NCI-H187 treated with DMSO at 0.1 percent for 48 hours (cell line): ENCODE measurements at places on chromosomes 16 and 17.

DNA sequence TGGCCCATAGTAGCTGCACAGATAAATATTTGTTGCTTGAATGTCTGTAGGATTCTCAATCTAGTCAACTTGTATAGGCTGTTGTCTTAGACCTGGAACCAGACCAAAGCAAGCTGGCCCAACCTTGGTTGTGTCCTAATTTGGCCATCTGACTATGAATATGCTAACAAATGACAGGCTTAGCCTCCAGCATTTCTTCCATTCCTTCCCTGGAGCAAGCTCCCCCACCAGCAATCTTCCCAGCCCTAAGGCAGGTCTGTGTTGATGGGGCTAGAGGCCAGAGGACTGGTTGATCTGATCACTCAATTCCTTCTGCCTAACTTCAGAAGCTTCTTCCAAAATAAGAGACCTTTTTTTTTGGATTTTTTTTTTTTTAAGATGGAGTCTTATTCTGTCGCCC lies 9.4 kb upstream of the PHOSPHO1 start:
- DNase-seq: no peak

DNA sequence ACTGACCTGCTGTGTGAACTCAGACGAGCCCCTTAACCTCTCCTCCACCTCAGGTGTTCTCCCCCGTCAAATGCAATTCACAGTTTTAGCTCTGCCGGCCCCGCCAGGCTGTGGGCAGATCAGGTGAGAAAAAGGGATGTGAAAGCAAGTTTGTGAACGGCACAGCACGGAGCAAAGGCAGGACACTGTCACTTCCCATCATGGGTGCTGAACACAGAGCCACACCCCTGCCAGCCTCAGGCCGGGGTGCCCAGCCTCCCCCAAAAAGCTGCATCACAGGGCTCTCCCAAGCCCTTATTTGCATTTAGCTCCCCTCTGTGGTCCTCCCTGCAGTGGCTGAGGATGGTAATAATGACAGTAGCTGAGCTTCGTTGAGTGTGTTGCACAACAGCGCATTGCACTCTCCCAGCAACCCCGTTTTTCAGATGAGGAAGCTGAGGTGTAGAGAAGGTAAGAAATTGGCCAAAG lies 88.8 kb upstream of the TNRC6C start:
- DNase-seq: no peak

DNA sequence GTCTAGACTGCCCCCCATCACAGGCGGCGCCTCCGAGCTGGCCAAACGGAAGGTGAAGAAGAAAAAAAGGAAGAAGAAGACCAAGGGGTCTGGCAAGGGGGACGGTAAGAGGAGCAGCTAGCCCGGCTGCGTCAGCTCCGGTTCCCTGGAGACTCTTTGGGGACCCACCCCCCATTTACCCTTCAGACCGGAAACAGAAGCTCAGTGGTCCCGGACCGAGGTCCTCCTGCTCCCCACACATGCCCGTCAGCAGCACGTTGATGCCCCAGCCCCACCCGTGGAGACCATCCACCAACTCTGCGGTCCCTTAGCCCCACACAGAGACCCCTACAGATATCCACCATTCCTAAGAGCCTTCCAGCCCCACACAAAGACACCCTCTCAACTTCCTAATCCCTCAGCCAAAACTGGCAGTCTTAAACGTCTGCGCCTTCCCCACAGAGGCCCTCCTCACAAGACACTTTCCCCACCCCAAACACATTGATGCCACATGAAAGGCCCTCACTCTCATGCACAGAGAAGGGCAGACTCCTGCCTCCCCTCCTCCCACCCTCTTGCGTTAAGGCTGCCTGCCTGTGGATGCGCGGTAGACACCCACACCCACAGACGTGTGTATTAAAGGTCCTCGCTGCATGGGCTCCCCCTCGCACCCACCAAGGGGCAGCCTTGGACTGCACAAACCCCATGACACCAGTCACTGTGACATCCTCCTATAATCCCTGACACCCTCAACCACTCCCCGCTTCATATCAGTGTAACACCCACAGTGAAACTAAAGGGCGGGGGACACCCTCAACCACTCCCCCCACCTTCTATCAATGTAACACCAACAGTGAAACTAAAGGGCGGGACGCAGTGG lies 58.2 kb upstream of the RPH3AL start:
- no peak for DNase-seq

- no peak for DNase-seq
Observed at GRCh38 chr16:3171855-3172593, 16.0 kb upstream of the OR1F1 start.

- no peak for DNase-seq
Observed at GRCh38 chr17:10055262-10055975, 143.0 kb downstream of the GAS7 start.

- DNase-seq: no peak
Observed at GRCh38 chr17:62755141-62755851, 52.8 kb downstream of the MARCHF10 start.

- DNase-seq: no peak
Observed at GRCh38 chr17:82952019-82952418, 112.2 kb upstream of the ZNF750 start.

GRCh38 chr17:77962348-77962747 lies 3.8 kb downstream of the TNRC6C start:
- no peak for DNase-seq

- DNase-seq: no peak
Observed at GRCh38 chr16:4520913-4521312, 17.7 kb downstream of the CDIP1 start.

- DNase-seq: no peak
Observed at GRCh38 chr17:17928398-17929287, 43.6 kb downstream of the TOM1L2 start.

GRCh38 chr16:81201267-81201666 lies 37.2 kb upstream of the BCO1 start:
- no peak for DNase-seq

GRCh38 chr16:275786-276232 lies at the start of gene RGS11:
Gene RGS11 (minus strand): TSS chr16:275944. CDS start chr16:275911, 33 bp downstream.
- no peak for DNase-seq

GRCh38 chr17:81898029-81898866 lies 3.8 kb upstream of the NPB start:
- no peak for DNase-seq

GRCh38 chr16:82830944-82831343 lies 204.2 kb downstream of the CDH13 start:
- no peak for DNase-seq

- no peak for DNase-seq
Observed at GRCh38 chr16:55955845-55956244, 80.7 kb upstream of the CES5A start.

- peak; percentile 81 for DNase-seq
Observed at GRCh38 chr17:41965694-41966462, 717 bp upstream of the CNP start.

GRCh38 chr16:29154676-29155121 lies 169.8 kb downstream of the LAT start:
- no peak for DNase-seq

DNA sequence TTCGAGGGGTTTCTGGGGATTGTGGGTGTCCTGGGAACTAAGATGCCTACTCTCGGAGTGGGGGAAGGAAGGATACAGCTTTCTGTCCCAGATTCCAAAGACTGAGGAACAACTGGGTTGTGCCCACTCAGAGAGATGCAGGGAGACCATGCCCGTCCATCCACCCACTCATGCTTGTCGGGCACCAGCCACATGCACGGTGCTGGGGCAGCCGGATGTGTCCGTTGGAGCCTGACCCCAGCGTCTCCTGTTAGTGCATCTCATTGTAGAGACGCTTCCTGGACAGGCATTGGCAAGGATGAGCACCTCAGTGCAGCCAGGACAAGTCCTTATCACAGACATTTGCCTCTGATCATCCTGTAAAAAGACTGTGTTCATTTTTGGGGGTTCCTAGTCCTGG lies 58.1 kb downstream of the METRNL start:
- no peak for DNase-seq

GRCh38 chr16:61858988-61859387 lies 177.2 kb downstream of the CDH8 start:
- no peak for DNase-seq

GRCh38 chr17:32357615-32358014 lies 7.7 kb downstream of the ZNF207 start:
- no peak for DNase-seq

- no peak for DNase-seq
Observed at GRCh38 chr16:56480776-56481467, 29.6 kb downstream of the OGFOD1 start.

- DNase-seq: no peak
Observed at GRCh38 chr17:78343187-78343542, 16.7 kb downstream of the SOCS3 start.

GRCh38 chr16:57045694-57046381 lies 46.5 kb upstream of the CPNE2 start:
- DNase-seq: no peak

- no peak for DNase-seq
Observed at GRCh38 chr17:57931488-57932137, 23.6 kb downstream of the CUEDC1 start.

DNA sequence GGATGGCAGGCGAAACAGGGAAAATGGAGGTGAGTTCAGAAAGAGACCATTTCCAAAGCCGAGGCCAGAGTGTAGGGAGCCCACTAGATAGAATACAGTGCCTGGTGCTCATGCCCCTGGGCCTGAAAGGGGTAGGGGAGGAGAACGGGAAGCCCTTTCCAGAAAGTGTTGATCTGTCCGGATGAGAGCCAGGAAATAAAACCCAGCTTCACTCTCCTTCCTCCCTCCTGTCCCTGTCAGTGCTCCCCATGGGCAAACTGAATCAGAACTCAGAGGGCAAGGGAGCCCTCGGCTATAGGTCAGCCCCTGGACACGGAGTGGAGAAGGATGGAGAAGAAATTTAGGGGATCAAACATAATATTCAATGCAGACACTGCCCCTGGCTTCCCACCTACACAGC lies 57.7 kb upstream of the RPL38 start:
- no peak for DNase-seq

GRCh38 chr16:720990-721764 lies at the start of gene ANTKMT:
Gene ANTKMT (plus strand): TSS chr16:721146. CDS start chr16:721275, 129 bp downstream.
- peak; percentile 52 for DNase-seq

- no peak for DNase-seq
Observed at GRCh38 chr17:32467949-32468348, 18.8 kb upstream of the CDK5R1 start.

DNA sequence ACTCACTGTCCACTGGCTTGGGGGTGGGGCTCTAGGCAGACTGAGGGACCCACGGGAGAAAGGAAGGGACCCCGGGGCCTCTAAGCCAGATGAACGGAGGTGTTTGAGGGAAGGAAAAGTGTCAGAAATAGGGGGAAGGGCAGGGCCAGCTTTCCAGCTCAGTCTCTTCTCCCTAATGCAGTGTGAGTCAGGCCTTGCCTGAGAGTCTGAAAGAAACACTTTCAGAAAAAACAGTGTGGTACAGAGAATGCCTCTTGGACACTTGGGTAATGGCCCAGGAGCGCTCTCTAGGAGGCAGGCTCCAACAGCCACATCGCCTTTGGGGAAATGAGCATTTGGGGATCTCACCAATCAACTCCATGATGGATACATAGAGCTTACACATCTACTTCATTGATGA lies 46.9 kb downstream of the NDEL1 start:
- no peak for DNase-seq

GRCh38 chr17:48037036-48037837 lies at the start of gene COPZ2:
Gene COPZ2 (minus strand): TSS chr17:48037797. CDS start chr17:48037777, 20 bp downstream.
- no peak for DNase-seq

DNA sequence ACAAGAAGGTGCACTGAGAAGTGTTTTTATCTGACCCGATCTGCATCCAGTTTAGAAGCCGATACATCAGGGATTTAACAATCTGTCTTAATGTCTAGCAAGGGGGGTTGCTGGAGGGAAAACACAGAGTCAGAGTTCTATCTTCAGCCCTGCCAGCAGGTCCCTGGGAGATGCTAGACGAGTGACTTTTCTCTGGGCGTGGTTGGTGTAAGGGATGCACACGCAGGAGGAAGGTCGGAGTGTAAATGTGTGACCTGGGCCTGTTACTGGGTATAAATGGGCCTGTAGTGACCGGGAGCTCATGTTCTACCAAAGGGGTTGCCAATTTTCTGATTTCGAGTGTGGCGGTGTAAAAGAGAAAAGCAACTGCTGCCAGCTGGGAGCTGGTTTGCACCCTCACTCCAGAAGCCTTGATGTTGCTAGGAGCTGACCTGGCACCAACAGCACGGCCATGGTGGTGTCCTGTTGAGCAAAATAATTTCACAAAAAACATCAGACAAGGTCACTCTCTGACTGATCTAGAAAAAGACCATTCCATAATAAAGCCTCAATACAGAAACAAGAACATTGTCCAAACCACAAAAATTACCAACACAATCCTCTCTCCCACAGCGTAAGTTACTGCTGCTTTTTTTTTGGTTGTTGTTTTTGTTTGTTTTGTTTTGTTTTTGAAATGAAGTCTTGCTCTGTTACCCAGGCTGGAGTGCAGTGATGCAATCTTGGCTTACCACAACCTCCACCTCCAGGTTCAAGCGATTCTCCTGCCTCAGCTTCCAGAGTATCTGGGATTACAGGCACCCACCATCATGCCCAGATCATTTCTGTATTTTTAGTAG lies 1.3 kb upstream of the KCTD13 start:
- DNase-seq: no peak

DNA sequence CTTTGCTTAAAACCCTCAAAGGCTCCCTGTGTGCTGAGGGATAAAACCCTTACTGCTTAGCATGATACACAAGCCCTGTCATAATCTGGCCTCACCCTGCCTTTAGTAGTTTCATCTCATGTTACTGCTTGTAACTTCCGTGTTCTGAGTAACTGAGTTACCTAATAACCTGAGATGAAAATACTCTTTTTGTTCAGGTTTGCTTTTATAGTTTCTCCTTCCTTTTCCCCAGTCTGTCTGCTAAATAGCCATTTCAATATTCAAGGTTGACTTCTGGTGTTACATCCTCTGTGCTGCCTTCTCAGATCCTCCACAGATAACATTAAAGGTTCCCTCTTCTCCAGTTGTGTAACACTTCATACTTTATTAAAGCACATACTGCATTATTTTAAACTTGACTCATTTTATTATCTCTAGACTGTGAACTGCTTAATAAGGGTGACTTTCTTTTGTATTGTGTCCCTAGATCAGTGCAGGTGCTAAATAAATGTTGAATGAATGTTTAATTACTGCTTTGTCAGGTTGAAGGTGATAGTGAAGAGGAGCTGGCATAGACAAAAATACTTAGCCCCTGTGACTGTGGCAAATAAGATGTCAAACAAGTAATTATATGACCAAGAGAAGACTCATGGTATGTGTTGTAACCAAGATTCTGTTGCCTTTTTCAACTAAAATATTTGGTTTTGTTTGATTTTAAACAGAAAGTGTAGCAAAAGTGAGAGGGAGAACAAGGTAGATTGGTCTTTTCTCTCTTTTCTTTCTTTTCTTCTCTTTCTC lies 47.8 kb downstream of the NFAT5 start:
- no peak for DNase-seq

- no peak for DNase-seq
Observed at GRCh38 chr17:245020-245419, 63.6 kb upstream of the DOC2B start.

DNA sequence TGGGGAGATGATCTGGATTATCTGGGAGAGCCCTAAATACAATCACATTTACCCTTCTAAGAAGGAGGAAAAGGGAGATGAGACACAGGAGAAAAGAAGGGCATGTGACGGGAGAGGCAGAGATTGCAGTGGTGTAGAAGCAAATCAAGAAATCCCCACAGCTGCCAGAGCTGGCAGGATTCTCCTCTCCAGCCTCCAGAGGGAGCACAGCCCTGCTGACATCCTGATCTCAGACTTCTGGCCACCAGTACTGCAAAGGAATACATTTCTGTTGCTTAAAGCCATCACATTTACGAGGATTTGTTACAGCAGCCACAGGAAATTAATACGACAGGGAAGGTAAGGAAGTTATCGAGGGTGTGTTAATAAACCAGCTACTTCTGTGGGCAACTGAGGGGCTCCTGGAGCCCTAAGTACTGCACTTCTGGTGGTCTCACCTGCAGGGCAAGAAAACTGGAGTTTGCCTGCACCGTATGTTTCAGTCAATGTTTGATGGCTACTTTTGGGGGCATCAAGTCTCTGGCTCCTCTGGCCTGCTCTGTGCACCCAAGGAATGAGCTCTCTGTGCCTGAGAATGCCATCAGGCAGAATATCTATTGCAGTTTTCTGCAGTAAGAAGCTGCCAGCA lies 22.9 kb upstream of the CDH13 start:
- no peak for DNase-seq
